ENCODE measurements at places on chromosomes 11 and 22.

GRCh38 chr22:41106122-41106968, 14.0 kb downstream of the EP300 start:
- no peak for DNase-seq

GRCh38 chr11:120184371-120184945, 26.4 kb upstream of the OAF start:
- DNase-seq = no peak

DNA sequence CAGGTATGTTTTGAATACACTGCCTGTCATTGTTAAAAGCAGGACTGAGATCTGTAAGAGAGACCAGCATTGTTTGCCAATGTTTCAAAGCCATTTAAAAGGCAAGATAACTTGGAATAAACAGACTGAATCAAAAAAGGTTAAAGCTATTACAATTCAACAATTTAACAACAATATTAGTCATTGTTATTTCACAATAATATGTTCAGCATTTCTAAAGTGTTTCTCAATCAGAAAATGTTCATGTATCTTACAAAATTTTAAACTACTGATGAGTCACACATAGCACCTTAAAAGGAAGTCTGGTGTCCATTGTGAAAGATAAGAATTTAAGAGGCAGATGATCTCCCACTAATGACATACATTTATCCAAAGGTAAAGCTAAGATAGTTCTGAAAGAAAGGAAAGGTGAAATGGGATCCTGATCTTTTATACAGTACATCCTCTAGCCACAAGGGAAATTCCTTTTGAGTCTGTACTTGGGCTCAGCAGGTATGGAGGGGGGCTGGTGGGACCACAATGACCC, 79.7 kb downstream of the MAML2 start:
- no peak for DNase-seq

GRCh38 chr11:14541192-14541947, 21.2 kb upstream of the PSMA1 start:
- no peak for DNase-seq

DNA sequence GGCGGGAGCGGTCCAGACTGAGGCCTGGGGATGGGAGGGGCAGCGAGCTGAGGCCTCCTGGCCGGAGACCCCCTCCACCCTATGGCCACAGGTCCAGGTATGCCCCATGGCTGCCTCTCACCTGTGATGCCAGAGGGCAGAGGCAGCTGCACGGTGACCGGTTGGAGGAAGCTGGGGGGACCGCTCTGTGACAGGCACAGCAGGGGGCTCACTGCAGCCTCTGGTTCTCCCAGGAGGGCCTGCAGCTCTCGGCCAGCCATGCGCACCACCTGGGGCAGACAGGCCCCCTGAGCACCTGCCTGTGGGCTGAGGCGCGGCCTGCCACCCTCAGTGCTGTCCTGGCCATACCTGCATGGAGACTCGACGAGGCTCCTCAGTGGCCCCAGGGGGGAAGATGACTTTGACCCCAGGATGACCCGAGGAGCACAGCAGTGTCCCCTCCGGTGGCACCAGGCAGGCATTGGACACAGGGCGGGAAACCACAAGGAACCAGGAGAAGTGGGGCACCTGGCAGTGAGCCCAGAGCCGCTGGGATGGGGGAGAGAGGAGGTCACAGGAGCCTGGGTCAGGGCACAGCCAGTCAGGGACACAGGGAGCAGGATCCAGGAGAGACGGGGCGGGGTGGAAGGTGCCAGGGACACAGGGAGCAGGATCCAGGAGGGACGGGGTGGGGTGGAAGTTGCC, 3.2 kb upstream of the SLC25A22 start:
- no peak for DNase-seq

Data from non-pigmented ciliary epithelial cell (primary cell).